ENCODE measurements at places on chromosomes 6 and 20.

- no peak for DNase-seq
Measured at GRCh38 chr20:15155848-15156401, 818.5 kb upstream of the FLRT3 start.

DNA sequence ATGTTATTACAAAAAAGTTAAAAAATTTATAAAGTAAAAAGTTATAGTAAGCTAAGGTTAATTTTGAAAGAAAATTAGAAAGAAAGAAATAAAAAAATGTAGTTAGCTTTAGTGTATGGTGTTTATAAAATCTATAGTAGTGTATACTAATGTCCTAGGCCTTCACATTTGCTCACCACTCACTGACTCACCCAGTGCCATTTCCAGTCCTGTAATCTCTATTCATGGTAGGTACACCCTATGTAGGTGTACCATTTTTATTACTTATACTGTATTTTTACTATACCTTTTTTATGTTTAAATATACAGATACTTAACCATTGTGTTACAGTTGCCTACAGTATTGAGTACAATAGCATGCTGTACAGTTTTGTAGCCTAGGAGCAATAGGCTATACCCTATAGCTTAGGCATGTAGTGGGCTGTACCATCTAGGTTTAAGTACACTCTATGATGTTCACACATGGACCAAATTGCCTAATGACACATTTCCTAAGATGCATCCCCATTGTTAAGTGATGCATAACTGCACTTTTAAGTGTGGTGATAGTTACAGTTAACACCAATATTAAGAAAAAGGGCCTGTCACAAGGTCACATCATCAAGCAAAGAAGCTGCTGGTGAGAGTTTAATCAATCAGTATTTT lies 8.0 kb downstream of the CD2AP start:
- no peak for DNase-seq

GRCh38 chr6:38784506-38785235 lies 69.6 kb downstream of the DNAH8 start:
- no peak for DNase-seq

DNA sequence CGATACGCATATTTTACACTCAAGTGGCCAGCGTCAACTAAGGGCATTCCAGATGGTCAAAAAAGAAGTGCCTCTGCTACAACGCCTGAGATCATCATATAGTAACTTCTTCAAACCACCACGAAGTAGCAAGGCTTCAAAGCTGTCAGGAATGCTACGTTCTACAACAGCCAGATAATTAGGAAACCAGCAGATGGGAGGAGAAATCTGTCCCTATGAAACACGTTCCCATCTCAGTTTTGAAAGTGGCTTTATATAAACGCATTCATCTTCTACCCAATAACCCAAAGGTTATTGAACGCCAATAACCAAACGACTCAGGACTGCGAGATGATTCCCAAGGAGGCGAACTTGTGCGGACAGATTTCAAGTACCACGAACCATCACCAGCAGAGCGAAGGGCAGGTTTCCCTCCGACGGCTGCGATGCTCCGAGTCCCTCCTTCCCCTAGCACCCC lies 1.2 kb downstream of the ABHD12 start:
- DNase-seq: no peak

GRCh38 chr6:170473301-170473717 lies 79.8 kb downstream of the PSMB1 start:
- DNase-seq: no peak

- no peak for DNase-seq
Measured at GRCh38 chr6:134748484-134748883, 201.4 kb downstream of the ALDH8A1 start.

- DNase-seq: no peak
Measured at GRCh38 chr6:4856785-4857184, 80.6 kb downstream of the CDYL start.

DNA sequence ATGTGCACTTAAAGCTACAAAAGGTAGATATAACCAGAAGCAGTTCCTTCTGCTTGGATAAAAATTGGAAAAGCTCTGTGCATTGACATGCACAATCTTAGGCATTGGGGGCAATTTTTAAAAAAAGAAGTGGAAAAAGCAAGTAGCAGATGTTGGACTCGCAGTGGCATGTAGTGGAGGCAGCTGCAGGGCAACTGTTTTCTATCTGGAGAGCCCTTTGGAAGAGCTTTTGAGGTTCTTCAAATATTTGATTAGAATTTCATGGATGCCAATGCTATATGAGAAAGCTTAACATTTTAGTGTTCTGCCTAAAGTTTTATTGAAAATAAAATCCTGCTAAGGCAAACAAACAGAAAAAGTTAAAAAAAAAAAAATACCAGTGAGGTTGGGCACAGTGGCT lies 388.3 kb upstream of the RNF217 start:
- DNase-seq: no peak

DNA sequence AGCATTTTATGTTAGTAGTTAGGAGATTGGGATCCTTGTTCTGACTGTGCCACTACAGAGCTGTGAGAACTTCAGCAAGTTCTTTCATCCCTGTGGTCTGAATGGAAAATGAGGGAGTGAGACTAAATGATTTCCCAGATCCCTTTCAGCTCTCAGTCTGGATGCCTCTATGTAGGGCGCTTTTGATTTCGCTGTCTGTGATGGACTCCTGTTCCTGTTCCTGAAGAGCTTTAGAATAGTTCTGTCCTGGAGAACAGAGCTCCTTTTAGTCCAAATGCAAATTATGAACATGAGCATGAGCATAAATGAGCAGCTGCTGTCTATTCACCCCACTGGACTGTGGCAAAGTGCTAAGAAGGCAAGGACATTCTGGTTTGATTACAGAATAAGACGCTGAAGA lies 61.4 kb upstream of the NT5E start:
- DNase-seq: no peak

- no peak for DNase-seq
Measured at GRCh38 chr6:149489967-149490366, 5.2 kb upstream of the ZC3H12D start.

GRCh38 chr6:37365791-37366190 lies 12.0 kb downstream of the RNF8 start:
- DNase-seq: no peak
